Stimulated activated CD8-positive, alpha-beta memory T cell treated with anti-CD3 and anti-CD28 coated beads, Interleukin-7, amount 100 ng/mL, for 24 hours (primary cell): ENCODE measurements at places on chromosomes 11 and 22.

- DNase-seq, result no peak
These were observed 6.9 kb downstream of the SCN2B start for GRCh38 chr11:118169300-118170140.

DNA sequence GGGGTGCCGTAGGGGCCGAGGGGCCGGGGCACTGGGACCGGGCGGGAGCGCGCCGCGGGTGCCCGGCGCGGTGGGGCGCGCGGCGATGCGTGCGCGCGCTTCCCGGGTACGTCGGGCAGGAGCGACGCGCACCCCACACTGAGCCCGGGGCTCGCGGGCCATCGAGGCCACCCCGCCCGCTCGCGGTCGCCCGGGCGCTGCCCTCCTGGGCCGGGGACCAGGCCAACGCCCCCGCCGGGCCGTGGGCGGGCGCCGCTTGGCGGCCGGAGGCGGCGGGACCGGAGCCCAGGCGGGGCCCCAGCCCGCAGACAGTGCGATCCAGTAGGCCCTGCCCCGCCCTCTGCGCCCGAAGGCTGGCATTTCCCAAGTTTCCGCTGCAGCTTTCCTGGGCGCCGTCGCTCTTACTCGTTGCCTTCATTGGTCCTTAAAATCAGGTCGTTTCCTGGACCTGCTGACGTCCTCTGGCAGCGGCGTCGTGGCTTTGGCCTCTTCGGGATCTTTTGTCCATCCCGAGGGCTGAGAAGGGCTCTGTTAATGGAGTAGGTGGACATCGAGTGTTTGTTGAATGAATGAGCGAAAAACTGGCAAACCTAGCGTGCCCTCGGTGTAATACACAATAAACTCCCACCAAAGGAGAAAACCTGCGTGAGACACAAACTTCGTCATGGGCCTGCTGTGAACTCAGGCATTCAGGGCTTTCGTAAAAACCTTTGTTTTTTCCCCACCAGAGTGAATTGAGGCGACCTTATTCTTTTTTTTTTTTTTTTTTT lies 638 bp downstream of the PARVA start:
- no peak for DNase-seq

GRCh38 chr11:10317776-10318526 lies 13.1 kb downstream of the ADM start:
- no peak for DNase-seq

DNA sequence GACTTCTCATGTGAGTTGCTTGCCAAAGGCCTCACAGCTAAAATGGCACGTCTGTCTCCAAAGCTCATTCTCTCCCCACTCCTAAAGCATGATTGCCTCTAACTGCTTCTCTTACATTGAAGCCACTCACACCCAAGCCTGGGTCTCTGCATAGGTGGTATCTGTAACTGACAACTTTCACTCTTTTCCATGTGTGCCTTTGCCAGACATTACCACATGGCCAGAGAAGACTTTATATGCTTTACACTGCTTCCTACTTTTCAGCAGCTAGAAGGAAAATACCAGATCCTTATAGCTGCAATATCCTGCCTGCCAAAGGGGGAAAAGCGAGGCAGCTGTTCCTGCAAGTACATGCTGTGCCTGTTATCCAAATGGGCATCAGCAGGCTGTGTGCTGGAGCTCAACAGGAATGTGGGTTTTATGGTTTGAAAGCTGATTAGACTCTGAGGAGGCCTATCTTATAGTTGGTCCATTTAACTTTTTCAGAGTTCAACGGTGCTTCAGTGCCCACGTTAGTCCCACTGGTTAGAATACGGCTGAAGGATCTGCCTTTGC lies 547.1 kb downstream of the RAB38 start:
- DNase-seq, result no peak

DNA sequence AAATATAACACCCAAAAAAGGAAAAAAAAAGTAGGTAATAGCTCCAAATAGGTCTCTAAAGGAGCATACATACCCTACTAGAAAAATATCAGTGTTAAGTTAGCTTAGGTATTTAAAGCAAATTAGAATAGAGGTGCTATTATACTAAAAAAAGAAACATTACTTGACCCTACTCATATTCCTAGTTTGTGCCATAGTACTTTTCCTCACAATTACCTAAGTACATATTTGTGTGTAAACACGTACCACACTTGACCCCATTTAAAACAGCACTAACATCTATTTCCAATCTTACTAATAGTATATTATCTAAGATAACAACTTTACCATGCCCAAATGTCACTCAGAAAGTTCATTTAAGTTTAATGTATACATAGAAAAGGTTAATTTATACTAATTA lies 57.7 kb downstream of the PICALM start:
- DNase-seq, result no peak

GRCh38 chr11:85843929-85844328 lies 11.3 kb upstream of the CCDC83 start:
- DNase-seq, result no peak

DNA sequence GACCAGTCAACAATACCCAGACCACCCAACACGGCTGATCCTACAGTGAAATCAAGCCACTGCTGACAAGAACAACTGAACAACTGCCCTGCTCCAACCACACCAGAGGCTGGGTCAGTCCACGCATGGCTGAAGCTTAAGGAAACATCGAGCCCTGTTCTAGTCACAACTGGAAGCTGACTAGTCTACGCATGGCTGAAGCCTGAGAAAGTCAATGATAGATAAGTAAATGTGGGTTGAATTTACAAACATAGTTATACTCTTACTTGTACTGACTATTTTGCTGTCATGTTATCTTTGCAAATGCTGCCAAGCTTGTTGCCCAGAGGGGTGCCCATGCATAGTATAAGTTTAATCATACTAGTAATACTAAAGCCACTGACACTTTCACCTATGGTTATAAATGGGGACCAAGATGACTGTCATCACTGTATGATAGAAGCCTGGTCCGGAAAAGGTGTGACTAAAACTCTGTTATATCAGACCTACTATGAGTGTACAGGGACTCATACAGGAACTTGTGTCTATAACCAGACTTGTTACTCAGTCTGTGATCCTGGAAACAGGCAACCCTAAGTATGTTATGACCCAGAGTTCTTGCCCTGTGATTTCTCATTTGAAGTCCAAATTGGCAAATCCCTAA lies 43.4 kb upstream of the GLYAT start:
- DNase-seq, result no peak
